Muscle of arm (tissue), 14 donors: ENCODE measurements at places on chromosomes 6 and 20.

- peak; percentile 63 for DNase-seq
Measured at GRCh38 chr6:169503422-169504152, 198.2 kb downstream of the WDR27 start.

- no peak for DNase-seq
Measured at GRCh38 chr6:12327391-12327790, 37.2 kb downstream of the EDN1 start.

DNA sequence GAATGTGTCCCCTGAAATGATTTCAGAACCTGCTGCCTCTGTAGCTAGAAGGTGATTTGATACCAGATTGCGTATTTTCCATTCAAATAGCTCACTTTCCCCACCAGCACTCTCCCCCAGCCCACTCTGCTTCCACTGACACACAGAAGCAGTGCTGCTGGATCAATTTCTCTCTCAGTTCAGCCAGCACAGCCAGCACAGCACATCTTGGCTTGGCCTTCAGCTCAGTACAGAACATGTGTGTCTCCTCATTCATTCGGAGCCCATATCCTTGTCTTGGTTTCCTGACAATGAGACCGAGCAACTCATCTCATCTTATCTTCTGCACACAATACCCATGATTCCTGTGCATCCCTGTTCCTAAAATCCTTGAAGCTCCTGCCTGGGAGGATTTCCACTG lies 33.8 kb upstream of the CD83 start:
- DNase-seq, result peak; percentile 34

- peak; percentile 18 for DNase-seq
Measured at GRCh38 chr20:12201289-12201991, 283.7 kb downstream of the BTBD3 start.

GRCh38 chr20:45042978-45043377 lies 57.9 kb downstream of the KCNS1 start:
- no peak for DNase-seq

- no peak for DNase-seq
Measured at GRCh38 chr20:44095831-44096230, 91.2 kb downstream of the JPH2 start.

DNA sequence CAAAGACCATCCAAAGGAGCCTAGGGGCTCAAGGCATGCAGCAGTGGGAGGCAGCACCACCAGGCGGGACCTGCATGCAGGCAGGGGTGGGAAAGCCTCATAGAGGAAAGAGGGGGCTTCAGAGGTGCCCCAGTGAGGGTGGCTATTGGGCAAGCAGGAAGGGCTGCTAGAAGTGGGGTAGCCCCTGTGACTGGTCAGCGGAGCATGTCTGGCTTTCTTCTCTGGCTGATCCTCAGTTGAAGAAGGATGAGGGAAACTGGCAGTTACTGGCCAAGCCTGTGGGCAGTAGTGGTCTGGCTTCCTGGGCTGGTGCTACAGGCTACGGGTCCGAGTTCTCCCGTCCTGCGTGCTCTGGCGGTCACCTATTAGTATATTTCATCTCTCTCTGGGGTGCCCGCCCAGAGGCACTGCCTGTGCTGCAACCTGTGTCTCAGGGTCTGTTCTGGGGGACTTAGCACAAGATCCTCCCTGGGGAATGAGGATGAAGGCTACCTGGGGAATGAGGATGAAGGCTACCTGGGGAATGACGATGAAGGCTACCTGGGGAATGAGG lies 35.9 kb upstream of the CST7 start:
- no peak for DNase-seq

GRCh38 chr6:119446115-119446554 lies 96.6 kb upstream of the MAN1A1 start:
- DNase-seq, result no peak

DNA sequence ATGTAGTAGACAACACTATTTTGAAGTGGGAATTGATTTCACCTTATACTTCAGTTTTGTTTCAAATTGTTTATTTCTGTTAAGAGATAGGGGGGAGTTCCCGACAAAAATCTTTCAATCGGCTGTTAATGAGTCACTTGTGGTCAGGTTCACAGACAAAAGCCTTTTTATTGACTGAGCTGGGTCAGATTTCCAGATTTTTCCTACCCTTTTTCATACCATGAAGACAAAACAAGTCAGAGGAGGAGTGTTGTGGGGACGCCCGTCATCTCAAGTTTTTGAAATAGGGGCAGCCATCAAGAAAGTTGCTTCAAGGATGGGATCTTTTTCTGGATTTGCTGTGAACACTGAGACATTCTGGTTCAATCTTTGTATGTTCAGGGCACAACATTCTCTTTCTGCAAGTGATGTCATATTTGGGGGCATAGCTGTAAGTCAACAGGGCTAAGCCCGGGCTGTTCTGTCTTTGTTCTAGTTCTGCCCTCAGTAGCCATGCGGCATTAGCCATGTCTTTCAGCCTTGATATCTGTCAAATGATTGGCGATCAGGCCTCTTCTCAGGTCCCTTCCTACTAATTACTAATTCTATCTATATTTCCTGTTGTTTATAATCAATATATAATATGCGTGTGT lies 496.0 kb upstream of the MARCKS start:
- DNase-seq, result no peak

- no peak for DNase-seq
Measured at GRCh38 chr6:165146456-165146855, 162.9 kb downstream of the C6orf118 start.

GRCh38 chr6:222468-222867 lies 69.8 kb upstream of the DUSP22 start:
- no peak for DNase-seq

DNA sequence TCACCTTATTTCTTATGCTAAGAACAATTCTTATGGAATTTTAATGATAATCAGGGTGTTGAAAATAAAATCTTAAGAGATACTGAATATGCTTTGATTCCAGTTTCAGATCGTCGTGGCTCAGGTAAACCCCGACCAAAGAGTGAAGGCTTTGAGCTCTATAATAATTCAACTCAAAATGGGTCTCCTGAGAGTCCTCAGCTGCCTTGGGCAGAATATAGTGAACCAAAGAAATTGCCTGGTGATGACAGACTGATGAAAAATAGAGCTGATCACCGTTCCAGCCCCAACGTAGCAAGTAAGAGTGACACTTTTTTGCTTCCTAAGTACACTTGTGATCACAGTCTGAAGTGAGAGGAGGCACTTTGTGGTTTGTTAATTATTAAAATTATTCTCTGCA lies 50.9 kb upstream of the KIF25 start:
- DNase-seq, result no peak

GRCh38 chr6:27592481-27593199 lies 119.7 kb upstream of the ZNF184 start:
- DNase-seq, result no peak

- no peak for DNase-seq
Measured at GRCh38 chr6:27154696-27155095, 92.8 kb upstream of the PRSS16 start.

DNA sequence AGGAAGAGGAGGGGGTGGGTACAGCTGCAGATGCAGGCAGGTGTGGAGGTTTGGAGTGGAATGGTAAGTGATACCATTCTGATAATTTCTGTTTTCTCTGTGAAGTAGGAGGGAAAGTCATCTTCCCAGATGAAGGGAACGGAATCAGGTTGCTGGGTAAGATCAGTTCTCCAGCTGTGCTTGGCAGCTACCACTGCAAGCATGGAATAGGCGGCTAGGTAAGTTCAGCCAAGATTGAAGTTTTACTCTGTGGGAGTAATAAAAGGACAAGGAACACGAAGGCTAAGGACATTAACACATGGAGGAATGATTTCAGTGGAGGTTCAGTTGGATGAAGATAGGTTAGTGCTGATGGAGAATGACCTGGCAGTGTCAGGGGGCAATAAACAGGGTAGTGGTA lies 128.3 kb downstream of the CARMIL1 start:
- no peak for DNase-seq

DNA sequence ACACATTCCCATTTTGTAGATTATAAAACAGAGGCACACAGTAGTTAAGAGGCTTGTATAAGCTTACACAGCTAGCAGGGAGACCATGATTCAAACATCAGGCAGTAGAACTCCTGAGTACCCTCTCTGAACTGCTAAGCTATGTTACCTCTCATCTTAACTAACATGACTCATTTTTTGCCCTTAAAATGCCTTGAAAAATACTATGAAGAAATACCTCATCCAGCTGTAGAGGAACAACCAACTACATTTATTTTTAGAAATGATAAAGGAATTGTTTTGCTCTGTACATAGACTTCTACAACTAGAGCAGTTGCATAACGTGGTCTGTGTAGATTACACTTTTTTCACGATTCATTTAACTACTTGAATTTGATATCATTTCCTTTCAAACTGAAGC lies 102.1 kb downstream of the FLRT3 start:
- no peak for DNase-seq

GRCh38 chr6:150470960-150471665 lies 102.3 kb downstream of the IYD start:
- DNase-seq, result no peak
